Daoy (cell line): ENCODE measurements at places on chromosomes 1 and 21. TPM values are rescaled to one million over a fixed set of nuclear protein-coding genes. Genes with fewer than 3 reads are reported as not detected.

TSEN15 gene
- total RNA-seq: 62.2 and 88.7 TPM in 2 replicates

CFHR2 gene
- total RNA-seq: not detected in 2 replicates

KANK4 gene
- 0.03 TPM in 1 of 2 replicates, not detected in the other for total RNA-seq

TFF3 gene
- total RNA-seq: 2.4 and 3.4 TPM in 2 replicates

ARTN gene
- total RNA-seq: 0.91 and 2.5 TPM in 2 replicates

DNA sequence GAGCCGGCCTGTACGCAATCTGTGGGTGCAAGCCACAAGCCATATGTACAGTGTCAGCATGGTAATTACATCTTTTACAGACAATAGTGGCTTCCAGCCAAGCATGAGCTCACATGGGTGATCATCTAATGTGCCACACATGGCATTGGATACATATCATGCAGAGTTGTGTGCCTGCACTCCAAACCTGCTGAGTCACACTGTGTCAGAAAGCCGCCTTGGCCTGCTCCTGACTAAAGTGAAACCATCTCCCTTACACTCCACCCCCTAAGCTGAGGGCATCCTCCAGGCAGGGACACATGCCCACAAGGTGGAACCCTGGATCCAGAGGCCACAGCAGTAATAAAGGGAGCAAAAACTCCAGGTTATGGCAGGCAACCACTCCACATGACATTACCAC is 72.5 kb downstream of the KCNT2 start:
- peak; percentile 35 for DNase-seq

DNA sequence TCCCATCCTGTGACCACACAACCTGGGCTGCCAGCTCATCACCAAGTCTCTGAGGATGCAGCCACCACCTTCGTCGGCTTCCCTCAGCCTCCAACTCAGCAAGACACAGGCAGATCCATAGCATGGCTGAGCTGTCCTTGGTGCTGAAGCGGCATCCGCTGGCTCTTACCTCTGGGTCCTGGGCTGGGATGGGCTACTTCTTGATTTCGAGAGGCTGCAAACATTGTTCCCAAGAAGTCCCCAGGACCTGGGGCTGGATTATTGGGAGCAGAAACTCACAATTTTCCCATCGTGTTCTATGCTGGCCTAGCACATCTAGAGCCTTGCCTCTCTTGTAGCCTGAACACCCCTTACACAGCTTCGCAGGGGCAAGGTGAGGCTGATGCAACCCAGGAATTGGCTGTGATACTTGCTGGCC is 24.9 kb upstream of the C1QA start:
- DNase-seq: peak; percentile 83

DNA sequence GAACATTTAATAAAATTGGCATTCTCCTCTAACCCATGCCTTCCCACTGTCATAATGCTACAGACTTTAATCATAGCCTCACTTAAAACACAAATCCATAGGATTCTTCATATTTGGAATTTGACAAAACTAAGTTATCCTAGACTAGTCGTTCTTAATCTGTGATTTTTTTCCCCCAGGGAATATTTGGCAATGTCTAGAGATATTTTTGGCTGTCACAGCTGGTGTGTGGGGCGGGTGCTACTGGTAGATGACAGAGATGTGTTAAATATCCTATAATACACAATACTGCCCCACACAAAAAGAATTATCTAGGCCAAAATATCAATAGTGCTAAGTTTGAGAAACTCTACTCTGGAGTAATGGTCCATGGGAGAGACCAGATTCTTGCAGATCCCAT is 95.8 kb upstream of the HMGB4 start:
- no peak for DNase-seq

- no peak for DNase-seq
Measured at GRCh38 chr21:27691006-27691405, 724.1 kb upstream of the ADAMTS5 start.

GRCh38 chr1:84267476-84267875 is 34.0 kb upstream of the SAMD13 start:
- no peak for DNase-seq

DNA sequence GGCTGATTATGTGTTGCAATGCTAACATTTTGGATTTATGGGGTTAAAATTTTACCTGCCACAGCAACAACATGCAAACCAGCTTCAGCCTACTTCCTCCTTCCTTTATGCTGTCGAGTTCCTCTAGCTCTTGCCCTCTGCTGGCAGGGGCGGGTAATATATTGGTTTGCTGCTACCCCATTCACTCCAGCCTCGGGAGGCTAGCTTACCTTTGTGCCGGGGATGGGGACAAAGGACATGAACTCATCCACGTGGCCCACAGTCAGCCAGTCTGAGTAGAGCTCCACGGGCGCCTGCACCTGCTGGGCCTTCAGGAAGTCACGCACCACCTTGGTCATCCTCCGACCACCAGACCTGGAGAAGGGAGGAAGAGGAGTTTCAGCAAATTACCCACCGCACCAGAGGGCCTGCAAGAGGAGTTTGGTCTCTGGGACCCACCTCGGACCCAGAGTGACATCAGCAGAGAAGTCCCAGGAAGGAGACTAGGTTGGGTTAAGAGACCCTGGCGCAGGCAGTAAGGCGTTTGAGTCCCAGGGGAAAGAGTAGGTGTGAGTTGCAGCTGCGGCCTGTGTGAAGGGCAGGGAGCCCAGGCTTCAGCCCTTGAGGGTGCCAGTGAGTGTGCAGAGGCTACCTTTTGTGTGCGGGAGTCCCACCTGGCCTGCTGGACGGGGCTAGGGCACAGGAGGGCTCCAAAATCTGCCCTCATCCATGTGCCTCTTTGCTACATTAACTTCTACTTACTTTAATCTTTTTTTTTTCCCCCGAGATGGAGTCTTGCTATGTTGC is 21.8 kb upstream of the SDHB start:
- DNase-seq: peak; percentile 35

DNA sequence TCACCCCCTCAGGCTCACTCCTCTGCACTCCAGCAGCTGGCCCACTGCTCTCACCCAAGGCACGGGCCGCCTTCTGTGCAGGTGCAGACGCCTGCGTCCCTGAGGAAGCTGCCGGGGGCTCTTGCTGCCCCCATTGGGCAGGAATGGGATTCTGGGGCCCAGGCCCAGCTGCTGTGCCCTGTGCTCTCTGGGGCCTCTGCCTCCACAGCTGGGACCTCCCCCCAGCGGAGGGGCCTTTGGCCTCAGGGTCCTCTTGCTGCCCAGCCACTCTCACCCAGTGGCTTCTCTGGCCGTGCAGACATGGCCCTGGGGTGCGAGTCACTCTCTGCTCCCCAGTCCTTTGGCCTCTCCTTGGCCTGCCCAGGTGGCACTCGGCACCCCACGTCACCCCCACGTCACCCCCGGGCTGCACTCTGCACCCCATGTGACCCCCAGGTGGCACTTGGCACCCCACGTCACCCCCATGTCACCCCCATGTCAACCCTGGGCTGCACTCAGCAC is 19.1 kb upstream of the LRRC3 start:
- no peak for DNase-seq

DNA sequence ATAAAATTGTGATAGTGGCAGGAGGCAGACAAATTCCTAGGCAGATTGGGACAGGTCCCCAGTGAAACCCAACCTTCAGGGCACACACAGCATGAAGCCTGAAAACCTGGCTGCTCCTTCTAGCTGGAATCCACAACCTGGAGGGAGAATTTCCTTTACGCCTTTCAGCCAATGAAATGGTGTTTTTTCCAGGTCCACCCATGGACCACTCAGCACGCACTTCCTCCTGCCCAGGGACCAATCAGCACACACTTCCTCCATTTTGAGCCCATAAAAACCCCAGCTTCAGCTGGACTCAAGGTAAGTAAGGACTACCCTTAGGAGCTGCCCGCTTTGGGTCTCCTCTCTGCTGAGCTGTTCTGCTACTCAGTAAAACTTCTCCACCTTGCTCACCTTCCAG is 120.1 kb downstream of the AKT3 start:
- DNase-seq: no peak

- DNase-seq: peak; percentile 71
Measured at GRCh38 chr1:17405898-17406759, 33.3 kb downstream of the RCC2 start.

DNA sequence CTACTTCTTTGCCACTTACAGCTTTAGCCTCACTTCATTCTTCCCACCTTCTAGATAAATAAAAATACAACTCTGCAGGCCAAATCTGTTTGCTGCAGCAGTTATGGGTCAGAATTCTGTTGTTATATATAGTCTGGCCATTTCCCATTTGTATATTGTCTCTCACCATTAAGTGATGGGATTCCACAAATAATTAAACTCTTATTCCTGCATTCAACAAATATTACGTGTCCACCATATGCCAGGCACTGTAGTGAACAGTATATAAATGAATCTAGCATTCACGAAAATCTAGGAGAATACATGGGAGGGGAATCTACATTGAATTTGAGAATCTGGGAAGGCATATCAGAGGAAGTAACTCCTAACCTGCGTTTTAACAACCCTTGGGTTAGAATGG is 5.7 kb upstream of the GLRX2 start:
- DNase-seq: no peak

DNA sequence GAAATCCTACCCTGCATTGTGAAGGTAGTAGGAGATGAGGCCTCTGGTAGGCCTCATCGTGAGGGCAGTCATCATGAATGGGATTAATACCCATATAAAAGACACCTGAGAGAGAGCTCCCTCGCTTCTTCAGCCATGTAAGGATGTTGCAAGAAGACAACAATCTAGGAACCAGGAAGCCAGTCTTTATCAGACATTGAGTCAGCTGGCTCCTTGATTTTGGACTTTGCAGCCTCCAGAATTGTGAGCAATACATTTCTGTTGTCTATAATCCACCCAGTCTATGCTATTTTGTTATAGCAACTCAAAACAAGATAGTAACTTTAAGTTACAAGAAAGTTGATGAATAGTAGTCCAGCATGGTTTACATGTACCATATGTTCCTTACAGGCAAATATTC is 208.5 kb downstream of the KCNT2 start:
- DNase-seq: no peak

GRCh38 chr1:184895086-184895485 is 79.2 kb downstream of the NIBAN1 start:
- DNase-seq: no peak

GRCh38 chr1:227915564-227916553 is 31.9 kb downstream of the WNT9A start:
- DNase-seq: no peak

DNA sequence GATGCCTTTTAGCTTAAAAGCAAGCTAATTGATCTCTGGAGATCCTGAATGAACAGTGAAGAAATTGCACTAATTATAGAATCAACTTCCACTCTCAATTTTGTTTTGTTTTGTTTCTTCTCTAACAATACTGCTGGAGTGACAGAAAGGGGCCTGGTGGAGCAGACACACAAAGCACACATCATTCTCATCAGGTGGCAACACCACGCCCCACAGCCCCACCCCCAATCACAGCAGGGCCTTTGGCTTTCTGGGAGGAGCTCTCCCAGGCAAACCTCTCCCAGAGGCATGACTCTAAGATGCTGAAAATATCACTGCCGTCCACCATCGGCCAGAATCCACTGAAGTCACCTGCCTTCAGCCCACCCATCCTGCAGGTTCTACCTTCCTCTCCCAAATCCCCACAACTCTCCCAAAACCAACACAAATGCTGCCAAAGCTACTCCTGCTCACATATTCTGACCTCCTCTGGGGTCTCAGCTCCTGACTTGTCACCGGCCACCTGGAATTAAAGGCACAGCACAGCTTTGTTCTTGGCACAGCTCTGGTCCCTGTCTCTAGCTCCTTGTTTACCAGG is 120.7 kb downstream of the GRIK3 start:
- DNase-seq: no peak

- no peak for DNase-seq
Measured at GRCh38 chr21:30620080-30620479, 347 bp upstream of the KRTAP20-4 start.

DNA sequence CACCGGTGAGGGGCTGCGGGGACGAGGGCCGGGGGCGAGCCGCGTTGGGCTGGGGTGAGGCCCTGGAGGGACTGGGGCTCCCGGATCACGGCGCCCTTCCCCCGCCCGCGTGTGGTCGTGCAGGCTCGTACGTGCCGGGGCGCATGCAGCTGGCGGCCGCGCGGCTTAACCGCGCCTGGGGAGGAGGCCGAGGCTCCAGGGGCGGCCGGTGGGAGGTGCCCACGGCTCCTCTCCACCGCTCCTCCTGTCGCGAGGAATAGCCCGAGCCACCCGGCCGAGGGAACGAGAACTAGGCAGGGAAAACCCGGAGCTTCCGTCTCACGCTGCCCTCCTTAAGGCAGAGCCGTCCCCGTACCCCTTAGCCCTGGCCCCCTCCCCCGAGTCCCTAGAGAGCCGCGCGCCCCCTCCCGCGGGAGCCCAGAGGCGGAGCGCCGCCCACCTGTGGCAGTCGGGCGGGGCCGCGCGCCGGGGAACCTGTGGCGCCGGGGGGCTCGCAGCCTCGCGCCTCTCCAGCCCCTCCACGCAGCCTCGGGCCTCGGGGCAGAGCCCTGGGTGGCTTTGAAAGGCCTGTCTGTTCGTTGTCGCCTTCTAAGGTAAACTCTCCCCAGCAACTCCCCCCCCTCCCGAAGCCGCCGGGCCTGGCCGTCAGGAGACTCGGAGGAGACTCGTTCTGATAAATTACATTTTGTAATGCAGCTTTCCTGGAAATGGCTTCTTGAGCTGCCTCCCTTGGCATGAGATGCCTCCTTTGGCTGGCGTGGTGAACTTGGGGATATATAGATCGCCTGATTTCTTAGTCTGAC is 746 bp downstream of the AK4 start:
- DNase-seq: peak; percentile 71
